ENCODE measurements at places on chromosomes 13 and 19. TPM values are rescaled to one million over a fixed set of nuclear protein-coding genes. Genes with fewer than 3 reads are reported as not detected.

MADCAM1 gene
- 0.22 TPM for total RNA-seq

DNA sequence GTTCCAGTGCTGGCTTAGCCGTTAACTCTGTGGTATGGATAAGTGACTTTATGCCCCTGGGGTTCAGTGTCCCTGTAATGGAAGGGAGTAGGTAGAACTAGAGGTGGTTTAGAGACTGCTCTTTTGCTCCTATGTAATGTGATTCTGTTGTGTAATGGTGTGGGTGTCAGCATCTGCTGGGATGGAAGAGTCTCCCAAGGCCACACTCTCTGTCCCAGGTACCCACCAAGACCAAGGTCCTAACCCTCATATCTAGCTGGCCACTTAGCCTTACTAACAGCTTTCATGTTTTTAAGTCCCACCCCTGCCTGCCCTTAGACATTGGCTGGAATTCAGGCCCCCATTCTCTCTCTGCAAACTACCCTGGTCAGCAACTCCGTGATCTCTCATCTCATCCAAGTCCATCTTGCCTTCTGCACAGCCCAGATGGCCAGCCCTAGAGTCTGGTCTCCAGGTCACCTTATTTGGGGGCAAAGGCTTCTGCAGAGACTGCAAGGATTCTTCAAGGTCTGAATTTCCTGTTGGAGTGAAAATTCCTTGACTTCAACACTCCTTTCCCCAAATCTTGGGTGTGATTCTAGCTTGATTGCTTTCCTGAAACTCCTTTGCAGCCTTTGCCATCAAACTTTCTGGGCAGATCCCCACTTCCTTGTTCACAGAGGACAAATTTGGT is 48.4 kb downstream of the SERP2 start:
- DNase-seq: no peak

APC2 gene
- 0.15 TPM for total RNA-seq

IFI30 gene
- 23.7 TPM for total RNA-seq

QPCTL gene
- total RNA-seq: 16.8 TPM

- no peak for DNase-seq
These were observed 7.3 kb downstream of the OPA3 start for GRCh38 chr19:45577111-45577905.

ZNF709 gene
- total RNA-seq: 2.4 TPM

KLHL1 gene
- total RNA-seq: not detected

WBP4 gene
- total RNA-seq: 13.5 TPM

GRCh38 chr19:13788991-13789390 is 6.3 kb upstream of the ZSWIM4 start:
- DNase-seq: peak; percentile 56

- no peak for DNase-seq
These were observed 346.4 kb downstream of the FGF9 start for GRCh38 chr13:22017226-22017625.

DNA sequence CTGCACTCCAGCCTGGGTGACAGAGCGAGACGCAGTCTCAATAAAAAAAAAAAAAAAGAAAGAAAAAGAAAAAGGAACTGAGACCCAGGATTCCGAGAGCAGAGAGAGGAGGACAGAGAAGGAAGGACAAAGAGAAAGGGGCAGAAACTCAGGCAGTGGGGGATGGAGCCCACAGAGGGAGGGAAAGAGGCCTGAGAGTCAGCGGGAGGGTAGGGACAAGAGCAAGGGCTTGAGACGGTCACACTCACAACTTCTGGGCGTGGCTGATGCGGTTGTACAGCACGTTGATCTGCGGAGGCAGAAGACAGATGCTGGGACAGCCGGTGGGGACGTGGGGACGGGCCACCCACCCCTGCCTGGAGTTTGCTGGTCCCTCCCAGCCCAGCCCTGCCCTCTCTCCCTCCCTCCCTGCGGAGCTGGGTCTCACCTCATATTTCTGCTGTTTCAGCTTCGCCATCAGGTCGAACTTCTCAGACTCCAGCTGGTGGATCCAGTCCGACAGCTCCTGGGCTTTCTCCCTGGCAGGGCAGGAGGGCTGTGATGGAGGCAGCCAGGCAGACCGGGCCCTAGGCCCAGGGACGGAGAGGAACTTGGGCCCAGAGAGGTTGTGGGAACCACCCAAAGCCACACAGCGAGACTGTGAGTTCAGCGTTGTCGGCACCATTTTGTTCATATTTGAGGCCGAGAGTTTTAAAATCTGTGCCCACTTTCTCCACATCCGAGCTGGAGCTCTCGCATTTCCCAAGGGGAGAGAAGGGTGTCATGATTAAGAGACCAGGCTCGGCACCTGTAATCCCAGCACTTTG is 15.2 kb downstream of the TNNT1 start:
- no peak for DNase-seq

DNA sequence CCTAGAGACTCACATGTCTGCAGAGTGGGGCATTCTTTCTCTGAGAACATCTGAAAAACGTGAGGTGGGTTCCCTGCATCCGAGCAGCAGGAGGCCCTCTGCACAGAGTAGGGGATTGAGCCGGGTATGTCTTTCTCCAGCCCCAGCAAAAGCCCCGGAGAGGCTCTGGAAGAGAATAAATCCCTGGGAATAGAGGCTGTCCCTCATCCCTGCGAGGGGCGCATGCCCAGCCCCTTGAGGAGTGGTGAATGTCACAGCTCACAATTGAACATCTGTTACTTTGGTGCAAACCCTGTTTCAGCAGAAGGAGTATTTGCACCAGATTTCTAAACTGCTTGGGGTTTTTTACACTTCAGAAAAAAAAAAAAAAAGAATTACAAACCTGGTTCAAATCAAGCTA is 164.6 kb downstream of the FGF14 start:
- no peak for DNase-seq

CADM4 gene
- 0.57 TPM for total RNA-seq

Data from activated CD4-positive, alpha-beta memory T cell treated with anti-CD3 and anti-CD28 coated beads for 36 hours (primary cell).